ENCODE measurements at places on chromosomes 12 and 14.

DNA sequence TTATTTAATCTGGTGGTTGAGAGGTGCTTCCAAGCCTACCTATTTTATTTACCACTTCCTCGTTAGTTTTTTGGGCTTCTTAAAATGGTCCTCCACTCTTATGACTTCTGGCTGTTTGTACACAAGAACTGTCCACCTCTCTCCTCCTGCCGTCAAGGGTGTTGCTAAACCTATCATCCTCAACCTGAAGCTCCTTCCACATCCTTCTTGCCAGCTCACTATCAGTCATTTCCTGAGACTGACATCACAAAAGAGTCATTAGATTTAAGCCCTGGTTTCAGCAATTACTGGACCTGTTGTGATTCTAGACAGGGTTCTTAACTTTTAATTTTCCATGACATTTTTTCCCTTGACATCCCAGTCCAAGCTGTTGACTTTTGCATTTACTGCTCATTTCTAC is 91.9 kb downstream of the BICD1 start:
- no peak for DNase-seq

- DNase-seq: no peak
These were observed 99.3 kb upstream of the PTPRB start for GRCh38 chr12:70736351-70737133.

DNA sequence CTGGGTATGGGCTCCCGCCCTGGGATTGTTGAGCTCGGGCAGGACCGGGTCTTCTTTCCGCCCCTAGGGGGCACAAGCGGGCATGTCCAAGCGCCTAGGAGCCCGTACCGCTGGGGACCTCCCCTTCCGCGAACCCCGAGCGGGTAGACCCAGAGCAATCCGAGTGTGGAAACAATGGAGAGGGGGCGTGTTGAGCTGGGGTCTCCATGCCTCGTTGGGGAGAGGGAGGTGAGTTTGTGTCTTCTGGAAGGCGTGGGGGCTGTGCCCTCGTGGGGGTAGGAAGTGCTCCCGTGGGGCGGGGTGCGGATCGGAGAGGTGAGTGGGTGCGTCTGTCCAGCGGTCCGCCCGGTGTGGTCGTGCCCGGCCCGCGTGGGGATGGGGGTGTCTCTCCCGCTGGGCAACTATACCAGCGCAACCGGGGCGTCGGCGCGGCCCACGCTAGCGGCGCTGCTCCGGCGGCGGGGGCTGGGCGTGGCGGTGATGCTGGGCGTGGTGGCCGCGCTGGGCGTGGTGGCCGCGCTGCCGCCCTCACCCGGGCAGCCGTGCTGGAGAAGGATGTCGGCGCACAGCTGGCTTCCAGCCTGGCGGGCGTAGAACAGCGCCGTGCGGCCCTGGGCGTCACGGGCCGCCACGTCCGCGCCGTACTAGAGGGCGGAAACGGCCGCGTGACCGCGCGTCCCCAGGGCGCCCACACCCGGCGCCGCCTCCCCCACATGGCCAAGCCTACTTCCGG is 12.2 kb downstream of the AGAP2 start:
- DNase-seq: no peak

DNA sequence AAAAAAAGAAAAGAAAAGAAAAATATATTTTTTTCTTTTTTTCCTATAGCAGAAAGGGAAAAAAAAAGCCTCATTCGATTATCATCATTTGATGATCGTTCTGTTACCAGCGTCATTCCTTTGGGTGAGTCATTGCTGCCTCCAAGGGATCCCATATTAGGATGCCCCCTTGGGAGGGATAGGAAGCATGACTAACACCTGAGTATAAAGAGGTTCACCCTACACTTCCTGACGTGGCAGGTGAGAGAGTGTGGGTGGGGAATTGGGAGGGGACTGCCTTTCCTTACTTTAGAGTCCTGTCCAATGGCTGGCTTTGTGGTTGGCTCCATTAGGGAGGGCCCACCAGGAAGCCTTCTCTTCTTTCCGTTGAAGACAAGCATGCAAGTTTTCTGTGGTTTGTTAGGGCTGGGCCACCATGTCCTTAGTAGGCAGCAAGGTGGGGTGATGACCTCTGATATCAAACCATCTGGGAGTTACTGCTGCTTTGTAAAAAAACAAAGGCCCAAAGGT is 56.1 kb upstream of the FUT8 start:
- DNase-seq: peak; percentile 5

DNA sequence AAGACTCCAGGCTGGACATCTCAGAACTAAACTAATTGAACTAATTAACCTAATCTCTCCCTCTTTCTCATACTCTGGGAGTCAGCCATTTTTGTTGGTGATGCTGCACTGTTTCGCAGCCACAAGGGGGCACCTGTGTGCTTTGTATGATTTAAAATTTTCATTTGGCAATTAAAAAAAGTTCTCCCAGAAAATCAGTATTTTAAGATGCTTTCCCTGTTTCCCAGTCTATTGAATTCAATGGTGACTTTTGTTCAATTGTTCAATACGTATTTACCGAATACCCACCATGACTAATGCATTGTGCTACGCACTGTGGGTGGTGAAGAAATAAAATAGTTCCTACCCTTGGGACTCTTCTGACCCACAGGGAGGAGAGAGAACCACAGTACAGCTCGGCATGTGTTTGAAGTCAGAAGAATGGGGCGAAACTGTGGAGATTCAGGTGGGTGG is 63.7 kb downstream of the ZNF664 start:
- peak; percentile 13 for DNase-seq

DNA sequence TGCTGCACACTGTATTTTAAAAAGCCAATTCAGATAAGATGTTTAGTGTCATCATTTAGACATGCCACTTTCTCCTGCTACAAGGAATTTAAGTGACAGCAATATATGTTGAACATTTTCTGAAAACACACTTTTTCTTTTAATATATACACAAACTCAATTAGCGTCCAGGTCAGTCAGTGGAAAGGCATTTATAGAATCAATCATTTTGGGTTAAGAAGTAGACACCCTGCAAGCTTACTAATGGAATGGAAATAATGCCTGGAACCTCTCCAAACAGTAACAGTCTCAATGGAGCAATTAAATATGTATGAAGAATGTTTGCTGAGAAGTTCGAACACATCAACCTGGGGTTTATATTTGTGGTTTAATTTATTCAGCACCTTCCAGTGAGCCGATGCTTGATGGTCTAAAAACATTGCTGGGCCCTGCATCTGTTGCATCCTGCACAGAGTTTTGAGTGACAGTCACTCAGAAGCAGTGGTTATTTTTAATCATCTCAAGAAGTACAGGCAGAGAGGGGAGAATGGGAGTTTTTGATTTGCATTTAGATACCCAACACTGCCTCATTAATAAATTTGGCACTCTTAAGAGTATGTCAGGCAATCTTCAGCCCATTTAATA is 410.7 kb downstream of the TMEM117 start:
- no peak for DNase-seq

GRCh38 chr12:113066813-113067400 is 10.4 kb downstream of the DTX1 start:
- DNase-seq: no peak

- DNase-seq: no peak
These were observed 61.9 kb upstream of the IFNG-AS1 start for GRCh38 chr12:67927324-67927723.

GRCh38 chr12:115507560-115507889 is 770.0 kb downstream of the MED13L start:
- no peak for DNase-seq

GRCh38 chr12:56634837-56635791 is 5.0 kb upstream of the BAZ2A start:
- peak; percentile 51 for DNase-seq

DNA sequence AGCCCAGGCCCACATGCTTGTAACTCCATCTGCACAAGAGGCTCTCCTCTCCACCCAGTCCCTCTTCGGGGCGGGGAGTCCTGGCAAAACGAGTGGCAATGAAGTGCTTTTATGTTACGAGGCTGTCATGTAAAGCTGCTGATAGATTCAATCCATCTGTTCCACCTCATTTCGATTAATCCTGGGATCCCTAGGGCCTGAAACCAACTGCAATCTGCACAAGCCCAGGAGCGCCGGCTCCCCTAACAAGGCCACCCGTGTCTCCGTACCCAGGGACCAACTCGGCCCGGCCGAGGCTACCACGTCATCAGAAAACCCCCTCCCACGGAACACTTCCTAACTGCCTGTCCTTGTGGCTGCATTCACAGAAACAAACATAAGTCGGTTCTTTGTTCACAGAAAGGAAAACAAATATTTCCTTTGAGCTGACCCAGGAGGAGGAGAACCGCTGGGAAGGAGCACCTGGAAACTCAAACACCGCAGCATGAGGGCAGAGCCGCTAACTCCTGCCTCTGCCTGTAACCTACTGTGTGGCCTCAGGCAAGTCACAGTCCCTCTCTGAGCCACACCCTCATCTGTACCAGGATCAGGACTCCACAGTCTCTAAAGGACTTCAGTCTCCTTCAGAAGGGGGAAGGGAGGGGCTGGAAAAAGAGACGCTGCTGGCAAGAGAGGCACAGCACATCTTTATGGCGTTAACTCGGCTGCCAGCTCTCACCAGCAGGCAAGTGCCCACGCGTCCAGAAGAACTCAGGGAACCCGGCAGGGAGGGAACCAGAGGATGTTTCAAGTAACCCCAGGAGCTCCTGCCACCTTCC is 47.8 kb downstream of the CCDC88C start:
- DNase-seq: no peak

- peak; percentile 28 for DNase-seq
These were observed 1519.3 kb upstream of the TMEM132C start for GRCh38 chr12:126747530-126748149.

- DNase-seq: no peak
These were observed 13.4 kb downstream of the CKAP4 start for GRCh38 chr12:106234449-106234848.

GRCh38 chr12:64733857-64734256 is 25.3 kb downstream of the GNS start:
- DNase-seq: no peak
